Stimulated activated CD8-positive, alpha-beta memory T cell treated with anti-CD3 and anti-CD28 coated beads, Interleukin-2, amount 100 ng/mL, for 1 hour (primary cell): ENCODE measurements at places on chromosomes 1 and 21.

DNA sequence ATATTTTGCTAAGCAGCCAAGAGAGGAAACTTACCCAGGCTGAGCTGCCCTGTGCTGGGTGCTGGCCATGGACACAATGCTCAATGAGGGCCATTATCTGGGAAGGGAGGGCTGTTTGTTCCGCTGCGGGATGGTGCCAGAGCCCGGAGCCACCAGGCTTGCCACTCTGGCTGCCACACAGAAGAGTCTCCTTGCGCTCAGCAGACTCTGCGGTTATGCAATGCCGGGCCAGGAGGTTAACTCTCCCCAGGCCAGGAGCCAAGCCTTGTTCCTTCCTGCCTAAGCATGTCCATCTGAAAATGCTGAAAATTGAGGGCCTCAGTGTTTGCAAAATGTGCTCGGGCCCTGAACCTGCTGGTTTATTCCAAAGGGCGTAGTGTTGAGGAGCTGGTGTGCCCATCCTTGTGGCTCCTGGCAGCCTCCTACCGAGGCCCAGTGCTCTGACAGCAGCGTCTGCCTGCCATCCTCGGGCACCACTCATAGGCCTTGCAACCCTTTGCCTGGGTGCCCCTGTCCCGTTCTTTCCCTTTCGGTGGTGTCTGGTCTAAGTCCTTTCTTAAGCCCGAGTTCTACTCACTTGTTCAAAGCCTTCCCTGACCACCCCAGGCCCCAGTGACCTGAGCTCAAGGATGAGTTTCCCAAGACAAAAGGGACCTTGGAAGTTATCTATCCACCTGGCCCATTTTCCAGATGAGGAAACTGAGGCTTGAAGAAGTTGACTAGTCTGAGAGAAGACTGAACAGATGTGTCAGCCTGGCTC lies 133.8 kb upstream of the EDN2 start:
- DNase-seq = no peak

- no peak for DNase-seq
These were observed 132.8 kb downstream of the CASZ1 start for GRCh38 chr1:10663678-10664035.

- DNase-seq = no peak
These were observed 8.0 kb upstream of the C1orf159 start for GRCh38 chr1:1123581-1124507.

DNA sequence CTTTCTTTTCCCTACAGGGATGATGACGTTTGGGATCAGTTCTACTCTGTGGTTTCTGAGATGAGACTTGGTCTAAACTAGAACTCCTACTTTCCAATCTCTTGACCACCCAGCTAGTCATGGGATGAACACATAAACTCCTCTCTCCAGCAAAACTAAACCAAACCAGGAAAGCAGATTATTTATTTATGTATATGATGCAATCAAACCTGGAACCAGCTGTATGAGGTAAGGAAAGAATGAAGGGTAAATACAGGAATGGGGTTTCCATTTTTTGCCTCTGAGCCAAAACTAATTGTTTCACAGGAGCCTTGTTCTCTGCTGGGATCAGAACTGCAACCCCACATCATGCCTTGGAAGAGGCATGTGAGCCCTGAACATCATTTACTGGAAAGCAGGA lies 3.3 kb upstream of the AGT start:
- no peak for DNase-seq

DNA sequence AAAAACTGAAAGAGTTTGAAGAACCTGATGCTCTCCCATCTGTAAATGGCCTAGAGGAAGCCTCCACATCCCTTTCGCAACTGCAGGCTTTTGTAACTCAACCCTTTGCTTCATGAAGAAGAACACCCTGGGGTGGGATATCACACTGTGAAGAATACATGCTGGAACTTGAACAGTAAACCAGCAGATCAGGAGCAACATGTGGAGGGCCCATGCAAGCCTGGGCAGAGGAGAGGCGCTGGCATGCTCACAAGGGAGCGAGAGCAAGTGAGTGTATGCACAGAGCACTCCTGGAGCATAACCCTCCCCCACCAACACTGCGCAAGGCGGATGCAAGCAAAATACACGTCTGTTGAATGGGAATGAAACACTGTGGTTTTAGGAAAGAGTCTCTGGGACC lies 24.6 kb upstream of the SPAG17 start:
- DNase-seq = no peak

GRCh38 chr1:246320286-246320685 lies 186.8 kb downstream of the SMYD3 start:
- DNase-seq = no peak

- no peak for DNase-seq
These were observed 51.7 kb upstream of the ACADM start for GRCh38 chr1:75672528-75673393.

GRCh38 chr1:199808110-199808870 lies 219.2 kb upstream of the NR5A2 start:
- no peak for DNase-seq
